ENCODE measurements at places on chromosomes 1 and 21.

GRCh38 chr1:59332983-59333382 lies 36.1 kb downstream of the FGGY start:
- DNase-seq, result no peak

DNA sequence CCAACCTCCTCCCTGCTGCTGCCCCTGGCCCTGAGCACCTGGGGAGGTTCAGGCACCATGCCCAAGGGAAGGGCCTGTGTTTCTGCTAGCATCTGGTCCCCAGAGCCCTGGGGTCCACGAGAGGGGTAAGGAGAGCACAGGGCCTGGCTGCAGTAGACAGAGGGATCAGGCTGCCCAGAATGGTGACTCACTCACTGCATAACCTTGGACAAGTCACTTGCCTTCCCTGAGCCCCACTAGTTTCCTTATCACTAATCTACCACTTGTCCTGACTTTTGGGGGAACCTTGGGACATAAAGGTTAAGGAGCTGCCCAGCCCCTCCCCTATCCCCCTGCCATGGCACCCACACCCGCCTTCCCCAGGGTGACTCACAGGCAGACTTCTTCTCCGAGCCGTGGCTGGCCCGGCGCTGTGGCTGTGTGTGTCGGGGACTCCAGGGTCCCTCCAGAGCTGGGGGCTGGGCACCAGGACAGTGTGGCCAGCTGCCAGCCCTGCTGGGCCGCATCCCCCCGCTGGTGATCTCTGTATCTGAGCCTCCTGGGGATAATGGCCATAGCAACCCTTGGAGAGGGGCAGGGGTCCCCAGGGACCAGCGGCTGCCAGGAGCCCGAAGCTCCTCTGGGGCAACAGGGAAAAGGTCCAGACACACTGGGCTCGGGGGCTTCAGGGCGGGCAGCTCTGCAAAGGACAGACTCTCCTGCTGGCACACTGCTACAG lies 4.0 kb downstream of the ARHGEF19 start:
- no peak for DNase-seq

- no peak for DNase-seq
Measured at GRCh38 chr1:182602935-182603645, 1.1 kb downstream of the RGS16 start.

DNA sequence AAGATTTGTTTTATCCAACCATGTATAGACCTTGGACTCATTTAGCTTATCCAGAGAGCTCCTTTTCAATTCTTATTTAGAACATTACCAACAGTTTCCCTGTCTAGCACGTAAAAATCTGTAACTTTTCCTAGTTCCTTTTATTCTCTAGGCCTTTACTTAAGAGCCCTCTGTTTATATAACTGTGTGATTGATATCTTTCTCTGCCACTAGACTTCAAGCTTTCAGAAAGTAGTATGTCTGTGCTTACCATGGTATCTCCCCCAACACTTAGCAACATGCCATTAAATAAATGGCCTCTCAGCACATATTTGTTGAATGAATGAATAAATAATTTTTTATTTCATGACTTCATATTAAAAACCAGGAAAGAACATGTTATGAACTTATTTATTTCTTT lies 209.4 kb downstream of the PTPRC start:
- DNase-seq, result no peak

GRCh38 chr1:226682871-226683814 lies 55.9 kb downstream of the ITPKB start:
- no peak for DNase-seq

DNA sequence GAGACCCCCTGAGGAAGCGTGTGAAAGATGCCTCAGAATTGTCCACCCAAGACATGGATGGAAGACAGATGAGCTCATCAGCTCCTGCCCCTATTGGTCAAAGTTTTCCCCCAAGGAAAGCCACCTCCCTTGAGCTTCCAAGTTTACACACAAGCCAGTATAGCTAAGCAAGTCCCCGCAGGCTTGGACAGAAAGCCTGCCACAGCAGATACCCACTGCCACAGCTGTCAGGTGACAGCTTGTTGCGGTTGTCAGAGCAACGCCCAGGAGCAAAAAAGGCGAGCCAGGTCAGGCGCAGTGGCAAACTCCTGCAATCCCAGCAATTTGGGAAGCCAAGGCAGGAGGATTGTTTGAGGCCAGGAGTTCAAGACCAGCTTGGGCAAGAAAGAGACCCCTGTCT lies 60.9 kb upstream of the IFNAR2 start:
- DNase-seq, result no peak

- DNase-seq, result peak; percentile 47
Measured at GRCh38 chr1:62962901-62963776, 179.2 kb downstream of the ATG4C start.

GRCh38 chr1:203480525-203481084 lies 5.0 kb downstream of the PRELP start:
- peak; percentile 86 for DNase-seq

DNA sequence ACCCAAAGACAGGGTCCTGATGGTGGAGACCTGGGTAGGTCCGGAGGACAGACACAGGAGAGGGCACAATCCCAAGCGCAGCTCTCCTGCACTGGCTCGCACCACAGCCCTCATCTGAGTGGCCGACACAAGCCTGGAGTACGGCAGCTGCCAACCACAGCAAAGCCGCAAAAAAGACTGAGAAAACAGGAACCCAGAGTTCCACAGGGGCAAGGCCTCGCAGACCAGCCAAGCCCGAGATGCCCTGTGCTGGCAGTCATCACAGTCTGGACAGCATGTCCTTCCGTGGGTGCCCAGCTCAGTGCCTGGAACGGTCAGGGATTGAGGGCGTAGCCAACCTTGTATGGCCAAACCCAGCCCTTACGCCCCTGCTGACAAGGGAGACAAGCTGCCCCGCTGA lies 11.4 kb downstream of the ZBTB48 start:
- DNase-seq, result no peak

DNA sequence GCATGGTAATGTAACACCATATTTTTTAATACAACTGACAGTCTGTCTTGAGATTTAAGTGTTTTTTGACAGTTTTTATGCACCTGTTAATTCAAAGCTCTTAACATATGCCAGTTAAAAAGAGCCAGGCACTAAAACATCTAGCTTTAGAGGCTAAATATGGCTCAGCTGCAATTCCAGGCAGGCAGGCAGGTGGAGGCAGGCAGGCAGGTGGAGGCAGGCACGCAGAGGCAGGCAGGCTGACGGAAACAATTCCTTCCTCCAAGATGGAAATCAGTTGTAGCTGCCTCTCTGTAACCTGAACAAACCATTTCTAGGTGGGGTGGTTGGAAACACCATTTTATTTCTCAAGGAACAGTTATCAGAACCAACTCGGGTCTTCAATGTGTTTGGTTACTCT lies 51.2 kb downstream of the GORAB start:
- no peak for DNase-seq

- peak; percentile 95 for DNase-seq
Measured at GRCh38 chr1:150234566-150235293, 1.2 kb downstream of the ANP32E start.

- DNase-seq, result no peak
Measured at GRCh38 chr1:42931911-42932422, 26.7 kb downstream of the SLC2A1 start.

GRCh38 chr1:57874418-57874877 lies 450.6 kb upstream of the DAB1 start:
- no peak for DNase-seq

GRCh38 chr1:150629115-150629928 lies at the start of gene ENSA:
TSS of gene ENSA (minus strand) at chr1:150629612. CDS start at chr1:150629470, 142 bp downstream.
- peak; percentile 99 for DNase-seq

GRCh38 chr1:117339866-117340700 lies 27.2 kb upstream of the MAN1A2 start:
- DNase-seq, result no peak

GRCh38 chr1:108824051-108824450 lies 32.8 kb downstream of the AKNAD1 start:
- no peak for DNase-seq

DNA sequence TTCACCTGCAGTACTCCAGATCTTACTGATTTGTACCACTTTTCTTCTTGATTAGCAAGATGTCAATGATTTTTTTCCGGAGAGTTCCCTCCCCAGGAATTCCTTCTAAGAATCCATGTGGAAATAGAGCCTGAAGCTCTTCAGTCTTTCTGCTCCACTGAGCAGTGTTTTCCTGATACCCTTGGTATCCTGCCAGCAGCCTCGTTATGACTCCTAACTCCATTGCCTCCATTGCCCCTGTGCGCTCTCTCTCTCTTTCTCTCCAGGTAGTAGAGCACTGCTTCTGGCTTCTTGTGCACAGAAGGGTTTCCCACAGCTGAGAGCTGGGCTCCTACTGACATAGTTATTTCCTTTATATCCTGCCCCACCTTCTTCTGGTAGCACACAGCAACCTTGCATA lies 12.2 kb downstream of the UBE2U start:
- DNase-seq, result no peak

- no peak for DNase-seq
Measured at GRCh38 chr1:167388976-167389375, 129.4 kb downstream of the CD247 start.

- DNase-seq, result no peak
Measured at GRCh38 chr1:25431955-25432719, 1.4 kb downstream of the MACO1 start.

DNA sequence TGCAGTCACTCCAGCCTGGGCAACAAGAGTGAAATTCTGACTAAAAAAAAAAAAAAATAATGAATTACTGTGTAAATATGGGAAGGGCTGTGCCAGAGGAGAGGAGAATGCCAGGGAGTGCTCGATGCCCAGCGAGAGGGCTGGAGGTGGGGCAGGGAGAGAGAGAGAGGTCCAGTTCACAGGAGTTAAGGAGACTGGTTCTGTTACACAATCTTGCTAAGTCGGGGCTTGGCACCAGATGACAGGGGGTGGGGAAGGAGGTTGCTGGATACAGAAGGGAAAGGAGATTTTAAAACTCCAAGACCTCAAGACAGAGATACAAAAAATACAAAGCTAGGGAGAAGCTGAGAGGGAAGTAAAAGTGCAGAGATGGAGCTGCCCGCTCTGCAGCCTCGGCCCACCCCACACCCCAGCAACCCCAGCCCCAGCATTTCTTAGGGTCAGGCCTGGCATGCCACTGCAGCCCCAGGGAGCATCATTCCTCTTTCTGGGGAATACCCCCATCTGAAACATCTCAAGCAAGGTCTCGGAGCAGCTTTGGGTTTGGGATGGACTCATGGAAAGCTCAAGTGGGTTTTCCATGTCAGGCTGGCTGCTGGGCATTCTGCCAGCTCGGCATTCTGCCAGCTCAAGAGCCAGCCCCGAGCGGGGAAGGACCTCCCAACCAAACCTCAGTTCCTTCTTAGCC lies 991 bp downstream of the SELENBP1 start:
- peak; percentile 88 for DNase-seq

DNA sequence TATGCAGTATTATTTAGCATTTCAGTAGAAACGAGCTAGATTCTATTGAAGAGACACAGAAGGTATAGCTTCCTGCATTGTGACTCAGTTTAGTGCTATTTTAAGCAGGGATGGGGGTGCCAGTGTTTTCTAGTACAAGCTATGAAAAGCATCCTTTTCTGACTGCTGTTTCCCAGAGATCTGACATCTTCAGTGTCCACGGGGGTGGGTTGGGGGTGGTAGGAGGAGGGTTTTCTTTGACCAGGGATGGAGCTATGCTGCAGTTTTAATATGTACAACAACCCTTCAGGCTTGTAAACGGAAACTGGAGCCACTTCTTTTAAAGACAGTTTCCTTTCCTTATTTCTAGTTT lies 2.7 kb upstream of the NEGR1 start:
- DNase-seq, result peak; percentile 46

DNA sequence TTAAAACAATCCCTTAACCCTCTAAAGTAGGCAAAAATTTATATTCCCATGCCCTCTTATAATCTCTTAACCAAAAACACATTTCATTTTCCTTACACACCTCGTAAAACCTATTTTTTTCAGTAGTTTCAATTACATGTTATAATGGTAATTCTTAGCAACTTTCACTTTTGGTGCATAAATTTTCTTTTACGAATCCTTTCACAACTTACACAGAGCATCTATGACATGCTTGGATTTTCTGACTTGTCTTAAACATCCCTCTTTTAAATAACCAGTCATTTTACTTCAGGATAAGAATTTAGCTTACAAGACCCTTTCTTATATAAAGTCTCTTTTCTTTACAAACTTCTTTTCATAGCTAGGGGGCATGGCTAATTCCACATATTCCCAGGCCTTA lies 8.9 kb upstream of the MRPL55 start:
- no peak for DNase-seq

DNA sequence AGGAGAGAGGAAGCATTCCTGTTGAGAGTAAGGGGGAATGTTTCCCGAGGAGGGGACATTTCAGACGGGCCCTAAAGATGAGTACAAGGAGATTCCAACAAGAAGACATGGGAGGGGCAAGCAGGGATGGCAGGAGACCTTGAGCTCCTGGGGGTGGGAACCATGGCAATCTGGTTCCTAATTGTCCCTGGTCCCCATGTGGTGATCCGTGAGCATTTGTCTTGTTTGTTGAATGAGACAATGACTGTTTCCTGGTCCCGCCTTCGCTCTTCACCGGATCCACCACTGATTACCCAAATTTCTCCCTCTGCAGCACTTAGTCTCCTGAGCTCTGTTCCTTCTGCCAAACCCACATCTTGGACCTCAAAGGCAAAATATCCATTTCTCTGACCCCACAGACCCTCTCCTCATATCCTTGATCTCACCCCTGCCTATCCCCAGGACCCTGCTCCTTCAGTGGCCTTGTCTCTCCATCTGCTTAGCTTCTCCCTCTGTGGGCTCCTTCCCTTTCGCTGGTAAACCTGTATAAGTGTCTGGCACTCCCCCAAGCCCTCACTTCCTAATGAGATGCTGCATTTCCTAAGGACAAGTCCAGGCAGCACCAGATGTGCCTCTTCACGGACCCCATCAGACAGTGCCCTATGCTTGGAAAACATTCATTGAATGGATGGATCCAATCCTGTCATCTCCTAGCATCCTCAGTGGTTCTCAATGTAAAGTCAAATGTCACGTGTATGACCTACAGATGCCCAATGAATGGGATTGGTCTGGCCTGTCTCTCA lies 8.3 kb upstream of the CSF1 start:
- DNase-seq, result no peak

GRCh38 chr1:147243841-147244240 lies 1.4 kb downstream of the CHD1L start:
- DNase-seq, result no peak

- DNase-seq, result no peak
Measured at GRCh38 chr1:43452789-43453441, 816 bp downstream of the HYI start.

DNA sequence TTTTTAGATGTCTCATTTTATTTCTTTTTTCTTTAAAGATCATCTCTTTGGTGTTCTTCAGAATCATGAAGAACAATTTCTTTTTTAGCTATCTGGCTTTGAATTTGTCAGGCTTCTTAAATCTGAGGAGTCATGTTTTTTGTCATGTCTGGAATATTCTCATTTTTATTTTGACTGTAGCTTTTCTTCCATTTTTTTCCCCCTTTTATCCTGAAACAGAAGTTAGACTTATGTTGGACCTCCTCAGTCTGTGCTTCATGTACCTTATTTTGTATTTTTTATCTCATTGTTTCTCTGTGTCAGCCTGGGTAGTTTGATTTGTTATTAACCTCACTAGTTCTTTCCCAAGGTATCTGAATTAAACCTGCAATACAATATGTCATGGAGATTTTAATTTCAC lies 319.2 kb upstream of the ADGRL4 start:
- DNase-seq, result no peak
